ENCODE measurements at places on chromosomes 1 and 21.

DNA sequence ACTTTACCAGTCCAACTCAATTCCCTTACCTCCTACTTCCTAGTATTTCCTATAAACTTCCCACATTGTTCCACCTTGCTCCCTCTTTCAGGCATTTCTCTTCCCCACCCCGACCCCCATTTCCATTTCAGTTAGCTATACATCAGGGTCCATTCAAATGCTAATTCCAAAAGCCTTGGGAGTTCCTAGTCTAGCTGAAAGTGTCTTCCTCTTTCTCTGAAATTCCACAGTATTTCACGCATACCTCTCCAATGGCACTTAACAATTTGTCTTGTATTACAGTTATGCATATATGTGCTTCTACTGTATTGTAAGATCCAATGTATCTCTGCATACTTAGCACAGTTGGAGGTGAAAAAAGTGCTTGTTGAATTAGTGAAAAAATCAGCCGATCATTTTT lies 94.9 kb downstream of the ZNF644 start:
- no peak for DNase-seq

DNA sequence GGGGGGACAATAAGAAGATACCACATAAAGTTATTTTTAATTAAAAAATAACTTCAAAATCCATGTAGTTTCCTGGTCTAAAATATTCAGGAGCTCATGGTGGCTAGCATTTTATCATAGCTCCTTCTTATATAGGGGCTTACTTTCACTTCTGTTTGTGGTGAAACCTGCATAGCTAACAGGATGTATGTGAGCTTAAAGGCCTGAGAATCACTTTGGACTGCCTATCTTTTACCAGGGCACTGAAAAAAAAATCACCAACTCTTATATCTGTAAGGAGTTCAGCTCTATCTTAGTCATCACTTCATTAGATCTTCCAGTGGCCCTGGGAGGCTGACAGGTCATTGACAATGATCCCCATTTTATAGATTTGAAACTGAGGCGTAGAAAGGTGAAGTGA lies 21.3 kb downstream of the UROD start:
- DNase-seq = no peak

DNA sequence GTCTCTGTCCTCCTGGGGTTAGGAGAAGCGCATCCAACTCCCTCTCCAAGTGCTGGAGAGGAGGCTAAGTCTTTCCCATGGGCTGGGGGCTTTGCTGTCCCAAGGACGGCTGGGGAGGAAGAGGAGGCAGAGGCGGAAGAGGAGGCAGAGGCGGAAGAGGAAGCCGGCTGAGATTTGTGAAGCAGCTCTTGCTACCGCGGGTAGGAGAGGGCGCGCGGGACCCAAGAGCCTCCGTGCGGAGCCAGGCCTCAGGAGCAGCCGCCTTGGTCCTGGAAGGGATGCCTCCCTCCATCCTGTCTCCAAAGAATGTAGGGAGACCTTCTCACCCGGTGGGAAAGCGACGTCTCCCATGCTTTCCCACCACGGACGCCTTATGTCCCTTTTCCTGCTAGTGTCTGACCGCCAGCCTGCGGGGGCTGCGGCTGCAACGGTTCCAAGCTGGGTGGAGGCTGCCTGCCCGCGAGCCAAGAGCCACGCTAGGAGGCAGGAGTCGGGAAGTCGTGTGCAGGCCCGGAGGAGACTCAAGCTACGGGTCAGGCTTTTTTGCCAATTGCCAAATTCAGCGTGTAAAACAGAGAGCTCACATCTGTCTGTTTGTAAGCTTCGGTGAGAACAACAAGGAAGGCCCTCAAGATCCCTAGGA lies 320.3 kb downstream of the FAM72C start:
- no peak for DNase-seq

DNA sequence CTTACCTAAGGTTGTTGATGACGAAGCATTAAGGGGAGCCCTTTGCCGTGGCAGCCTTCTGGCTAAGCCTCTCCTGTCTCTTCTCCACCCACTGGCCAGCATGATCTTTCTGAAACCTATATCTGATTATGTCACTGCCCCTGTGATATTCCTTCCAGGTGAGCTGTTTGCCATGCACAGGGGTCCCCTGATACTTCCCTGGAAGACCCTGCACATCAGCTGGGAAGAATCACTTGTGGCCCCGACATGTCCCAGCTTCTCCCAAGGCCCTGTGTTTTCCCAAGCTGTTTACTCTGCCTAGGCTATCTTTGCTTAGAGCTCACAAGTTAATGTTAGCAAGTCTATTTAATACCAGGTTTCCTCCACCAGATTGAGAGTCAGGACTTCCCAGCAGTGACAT lies 12.3 kb downstream of the RD3 start:
- no peak for DNase-seq

DNA sequence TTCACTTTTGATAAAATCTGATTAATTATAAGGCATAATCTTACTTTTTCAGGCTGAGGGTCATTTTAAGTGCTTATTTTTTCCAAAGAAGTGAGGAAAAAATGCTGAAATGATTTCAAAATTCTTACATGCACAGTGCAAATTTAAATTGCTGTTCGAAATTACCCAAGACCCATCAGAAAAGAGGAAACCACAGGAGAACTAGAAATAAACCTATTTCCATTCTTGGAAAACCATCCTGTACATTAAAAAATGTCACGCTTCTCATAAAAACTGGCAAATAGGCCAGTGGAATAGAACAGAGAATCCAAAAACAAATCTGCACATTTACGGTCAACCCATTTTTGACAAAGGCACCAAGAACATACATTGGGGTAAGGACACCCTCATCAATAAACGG lies 414.9 kb downstream of the SMYD3 start:
- no peak for DNase-seq

- DNase-seq = no peak
These were observed 85.2 kb downstream of the KIF1B start for GRCh38 chr1:10295481-10296085.
